DMS153 (cell line): ENCODE measurements at places on chromosomes 1 and 21.

DNA sequence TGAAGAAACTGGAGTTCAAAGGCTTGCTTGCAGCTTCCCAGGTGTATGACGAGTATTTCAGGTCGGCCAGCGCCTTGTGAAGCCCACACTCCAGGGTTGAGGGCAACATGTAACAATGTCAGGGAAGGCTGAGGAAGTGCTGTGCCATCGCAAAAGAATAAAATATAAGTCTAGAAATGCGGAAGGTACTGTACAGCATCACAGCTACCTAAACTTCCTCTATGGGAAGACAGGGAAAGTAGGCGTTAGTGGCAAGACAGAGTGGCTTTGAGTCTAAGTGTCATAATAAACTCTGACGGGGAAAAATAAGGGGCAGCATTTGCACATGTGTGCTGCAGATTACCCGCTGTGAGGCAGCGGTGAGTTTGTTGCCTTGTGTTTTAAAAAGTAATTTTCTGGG, 28.9 kb downstream of the DOP1B start:
- no peak for DNase-seq

DNA sequence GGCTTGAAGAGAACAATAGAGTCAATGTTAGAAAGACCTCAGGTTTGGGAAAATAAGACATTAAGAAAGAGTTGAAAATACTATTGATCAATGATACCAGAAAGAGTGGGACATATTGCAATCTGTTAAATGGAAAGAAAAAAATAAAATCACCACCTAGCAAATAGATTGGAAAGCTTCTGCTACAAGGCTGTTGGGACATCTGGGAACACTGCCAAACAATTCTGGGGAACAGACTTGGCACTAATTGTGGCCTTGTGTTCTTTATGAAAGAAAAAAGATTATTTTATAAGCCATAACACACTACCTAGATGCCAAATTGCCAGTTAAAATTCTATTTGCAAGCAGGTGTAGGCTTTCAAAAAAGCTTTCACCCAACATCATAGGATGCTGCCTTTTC, 137.8 kb downstream of the TSEN15 start:
- no peak for DNase-seq

DNA sequence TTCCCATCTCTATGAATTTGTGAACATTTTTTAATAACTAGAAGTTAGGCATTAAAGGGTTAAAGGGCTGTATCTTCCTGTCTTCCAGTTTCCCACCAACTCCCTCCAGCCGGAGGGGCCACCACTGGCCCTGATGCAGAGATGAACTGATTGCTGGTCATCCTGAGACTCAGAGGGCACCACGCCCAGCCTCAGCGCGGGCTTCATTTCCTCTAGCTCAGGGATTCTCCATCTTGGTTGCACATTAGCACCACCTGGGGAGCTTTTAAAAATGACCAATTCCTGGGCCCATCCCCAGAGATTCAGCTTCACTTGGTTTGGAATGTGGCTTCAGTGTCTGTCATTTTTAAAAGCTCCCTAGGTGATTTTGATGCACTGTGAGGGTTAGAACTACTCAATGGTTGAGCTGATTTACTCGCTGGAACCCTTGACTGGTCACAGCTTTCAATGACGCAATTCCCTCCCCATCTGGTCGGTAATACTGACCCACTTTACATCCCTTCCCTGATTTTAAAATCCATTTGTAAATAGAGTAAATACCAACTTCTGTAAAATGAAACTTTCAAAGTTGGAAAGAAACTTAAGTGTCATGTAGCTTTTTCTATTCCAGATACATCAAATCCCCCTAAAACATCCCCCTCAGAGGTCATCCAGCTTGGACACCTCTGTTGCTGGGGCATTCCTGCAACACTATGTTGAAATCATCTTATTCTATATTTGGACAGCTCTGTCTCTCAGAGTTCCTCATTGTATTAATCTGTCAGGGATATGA, 5.1 kb downstream of the NAV1 start:
- no peak for DNase-seq

DNA sequence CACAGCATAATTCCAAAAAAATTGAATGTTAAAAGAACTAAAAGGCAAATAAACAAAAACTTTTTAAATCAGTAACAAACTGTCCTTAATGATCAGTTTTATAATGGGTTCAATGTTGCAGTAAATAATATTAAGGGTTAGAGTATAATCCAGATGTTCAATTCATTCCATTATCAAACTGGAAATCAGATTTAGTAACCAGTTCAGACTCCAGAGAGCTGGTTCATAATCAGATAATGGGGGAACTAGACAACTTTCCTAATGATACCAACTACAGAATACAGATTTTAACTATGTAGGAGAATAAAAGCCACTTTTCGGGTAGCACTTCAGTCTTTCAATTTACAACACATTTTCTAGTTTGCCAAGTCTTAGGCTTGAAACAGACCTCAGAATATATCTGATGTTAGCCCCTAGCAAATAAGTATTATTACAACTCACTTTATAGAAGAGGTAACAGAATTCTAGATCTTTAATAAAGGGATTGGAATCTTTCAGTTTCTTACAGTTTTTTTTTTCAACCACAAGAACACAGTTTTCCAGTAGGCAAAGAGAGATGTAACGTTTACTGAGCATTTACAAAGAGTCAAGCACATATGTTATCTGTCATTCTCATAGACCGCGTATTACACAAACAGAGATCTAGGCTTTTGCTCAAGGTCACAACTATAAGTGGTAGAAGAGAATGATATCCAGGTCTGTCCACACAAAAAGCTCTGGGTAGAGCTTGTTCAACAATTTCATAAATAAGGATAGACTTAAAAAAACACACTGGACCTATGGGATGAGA, 1.9 kb upstream of the DCAF6 start:
- no peak for DNase-seq

GRCh38 chr1:10635992-10636391, 160.5 kb downstream of the CASZ1 start:
- DNase-seq: no peak

DNA sequence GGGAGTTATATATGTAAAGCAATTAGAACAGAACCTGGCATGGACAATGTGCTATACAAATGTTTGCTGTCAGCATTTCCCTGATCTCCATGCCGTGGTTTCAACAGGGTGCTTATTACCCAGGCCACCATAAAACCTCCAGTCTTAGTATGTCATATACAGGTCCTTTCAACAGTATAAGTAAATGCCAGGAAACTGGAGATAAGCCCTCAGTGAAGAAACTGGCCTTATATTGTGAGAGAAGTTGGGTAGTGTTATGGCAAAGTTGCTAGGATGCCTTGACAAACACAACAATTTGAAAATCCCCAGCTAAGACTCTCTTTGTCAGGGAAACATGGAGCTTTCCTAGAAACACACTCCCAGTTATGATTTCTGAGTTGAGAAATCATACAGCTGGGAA, 850.2 kb upstream of the ADAMTS5 start:
- no peak for DNase-seq

DNA sequence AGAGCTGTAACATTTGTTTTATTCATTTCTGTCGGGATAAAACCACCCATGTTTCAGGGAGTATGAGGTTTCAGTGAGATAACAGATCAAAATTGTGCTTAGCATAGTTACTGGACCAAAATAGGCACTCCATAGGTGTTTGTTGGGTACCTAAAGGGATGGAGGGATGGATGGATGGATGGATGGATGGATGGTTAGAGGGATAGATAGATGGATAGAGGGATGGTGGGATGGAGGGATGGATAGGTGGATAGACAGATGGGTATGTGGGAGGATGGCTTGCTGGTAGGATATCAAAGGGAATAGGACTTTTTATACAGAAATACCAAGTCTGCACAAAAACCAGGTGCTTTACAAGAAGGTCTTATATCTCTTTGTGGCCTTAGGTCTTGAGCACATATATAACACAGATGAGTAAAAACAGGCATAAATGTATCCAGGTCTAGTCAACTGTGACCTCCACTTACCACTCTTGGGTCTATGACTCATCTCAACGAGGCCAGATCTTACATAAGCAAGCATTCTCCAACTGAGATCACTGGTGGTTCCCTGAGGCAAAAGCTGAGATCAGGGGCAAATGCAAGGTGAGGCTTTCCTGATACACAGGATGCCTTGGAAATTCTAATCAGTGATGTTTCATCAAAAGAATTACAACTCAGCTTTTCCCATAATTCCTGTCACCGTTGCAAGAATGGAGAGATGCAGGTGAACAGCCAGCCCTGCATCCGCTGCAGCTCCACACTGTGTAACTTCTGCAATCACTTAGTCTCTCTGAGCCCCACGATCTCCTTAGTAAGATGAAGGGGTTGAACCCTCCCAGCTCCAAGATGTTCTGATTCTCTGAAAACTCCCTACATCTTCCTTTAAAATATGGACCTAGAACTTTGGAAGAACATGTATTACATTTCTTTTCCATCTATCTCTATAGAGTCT, 32.0 kb downstream of the PTAFR start:
- no peak for DNase-seq

- no peak for DNase-seq
Measured at GRCh38 chr1:158323866-158324265, 7.5 kb downstream of the CD1B start.

GRCh38 chr1:113219828-113220227, 146.8 kb downstream of the LRIG2 start:
- DNase-seq: no peak
